DMS153 (cell line): ENCODE measurements at places on chromosomes 5 and 9.

GRCh38 chr5:66277981-66278380 is 133.9 kb downstream of the SREK1 start:
- no peak for DNase-seq

DNA sequence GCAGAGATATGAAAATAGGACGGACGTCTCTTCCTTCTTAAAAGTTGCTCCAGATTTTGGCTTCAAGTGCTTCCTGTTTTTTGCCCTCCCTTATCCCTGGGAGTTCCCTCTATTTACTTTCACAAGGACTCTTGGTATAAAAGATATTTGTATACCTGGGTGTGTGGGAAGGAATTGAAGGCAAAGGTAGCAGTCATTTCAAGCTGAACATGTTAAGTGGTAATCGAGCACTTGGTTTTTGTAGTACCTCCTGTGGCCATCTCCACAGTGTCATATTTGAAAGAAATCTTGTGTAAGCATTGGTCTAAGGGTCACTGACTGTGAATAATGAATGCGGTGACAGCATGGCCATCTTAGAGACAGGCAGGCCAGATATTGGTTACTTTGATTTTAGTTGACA is 593.6 kb downstream of the MTRR start:
- no peak for DNase-seq

DNA sequence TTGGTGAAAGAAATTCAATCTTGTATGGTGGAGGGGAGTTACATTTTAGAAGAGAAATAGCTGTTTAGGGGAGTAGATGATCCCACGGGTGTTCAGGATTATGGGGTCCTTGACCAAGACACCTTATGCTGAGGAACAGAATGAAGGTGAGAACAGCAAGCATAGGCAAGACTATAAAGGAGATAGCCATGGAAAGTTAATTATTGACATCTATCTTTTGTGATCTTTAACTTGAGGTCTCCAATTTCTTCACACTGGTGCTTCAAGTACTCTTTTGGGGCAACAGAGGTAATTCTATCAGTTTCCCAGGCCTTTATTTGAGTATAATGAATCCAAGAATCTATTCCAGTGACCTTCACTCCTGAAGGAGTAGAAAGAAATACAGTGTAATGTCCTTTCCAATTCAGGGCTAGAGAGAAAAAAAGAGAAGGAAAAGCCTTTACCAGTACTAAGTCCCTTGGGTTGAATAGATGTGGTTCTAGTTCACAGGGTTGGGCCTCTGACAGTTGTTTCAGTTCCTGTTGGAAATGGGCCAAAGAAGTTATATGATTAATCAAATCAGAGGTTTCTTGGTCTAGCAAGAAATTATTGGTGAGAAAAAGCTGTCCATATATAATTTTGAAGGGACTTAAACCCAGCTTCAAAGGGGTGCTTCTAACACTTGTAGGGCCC is 2104.1 kb upstream of the ACO1 start:
- no peak for DNase-seq

DNA sequence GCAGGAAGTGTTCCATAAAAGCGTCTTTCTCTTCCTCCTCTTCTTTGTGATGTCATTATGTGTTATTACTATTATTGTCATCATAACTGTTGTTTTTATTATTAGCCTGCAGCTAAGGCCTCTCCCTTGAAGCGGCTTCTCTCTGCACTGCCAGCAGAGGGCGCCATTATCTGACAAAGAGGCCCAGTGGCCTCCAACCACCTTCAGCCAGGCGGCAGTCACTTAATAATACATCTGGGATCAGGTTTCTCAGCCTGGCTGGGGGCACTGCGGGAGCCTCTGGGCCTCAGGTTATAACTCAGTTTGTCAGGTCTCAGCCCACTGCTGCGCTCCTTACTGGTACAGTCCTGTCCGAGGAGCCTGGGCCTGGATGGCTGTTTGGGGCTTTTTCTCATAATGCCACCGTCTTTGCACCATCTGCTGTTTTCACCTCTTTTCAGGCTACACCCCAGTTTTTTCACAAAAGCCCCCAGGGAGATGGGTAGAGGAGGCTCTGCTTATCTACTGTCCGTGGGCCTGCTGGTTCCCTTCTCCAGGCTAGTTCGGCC is 281.9 kb downstream of the NSG2 start:
- peak; percentile 19 for DNase-seq

GRCh38 chr5:2212481-2212880 is 329.8 kb upstream of the IRX4 start:
- no peak for DNase-seq

DNA sequence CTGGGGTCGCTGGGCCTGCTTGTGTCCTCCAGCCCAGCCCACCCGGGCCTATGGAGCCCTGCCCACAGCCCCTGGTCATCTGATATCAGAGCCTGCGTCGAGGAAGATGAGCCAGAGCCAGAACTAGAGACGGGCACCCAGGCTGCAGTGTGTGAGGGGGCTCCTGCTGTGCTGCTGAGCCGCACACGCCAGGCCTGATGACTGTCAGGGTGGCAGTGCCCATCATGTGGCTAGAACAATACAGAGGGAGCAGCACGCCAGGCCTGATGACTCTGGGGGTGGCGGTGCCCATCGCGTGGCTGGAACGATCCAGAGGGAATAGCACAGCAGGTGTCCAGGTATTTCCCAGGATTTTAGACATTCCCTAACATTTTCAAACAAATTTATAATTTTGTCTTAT is 9.2 kb upstream of the LRRC14B start:
- no peak for DNase-seq

DNA sequence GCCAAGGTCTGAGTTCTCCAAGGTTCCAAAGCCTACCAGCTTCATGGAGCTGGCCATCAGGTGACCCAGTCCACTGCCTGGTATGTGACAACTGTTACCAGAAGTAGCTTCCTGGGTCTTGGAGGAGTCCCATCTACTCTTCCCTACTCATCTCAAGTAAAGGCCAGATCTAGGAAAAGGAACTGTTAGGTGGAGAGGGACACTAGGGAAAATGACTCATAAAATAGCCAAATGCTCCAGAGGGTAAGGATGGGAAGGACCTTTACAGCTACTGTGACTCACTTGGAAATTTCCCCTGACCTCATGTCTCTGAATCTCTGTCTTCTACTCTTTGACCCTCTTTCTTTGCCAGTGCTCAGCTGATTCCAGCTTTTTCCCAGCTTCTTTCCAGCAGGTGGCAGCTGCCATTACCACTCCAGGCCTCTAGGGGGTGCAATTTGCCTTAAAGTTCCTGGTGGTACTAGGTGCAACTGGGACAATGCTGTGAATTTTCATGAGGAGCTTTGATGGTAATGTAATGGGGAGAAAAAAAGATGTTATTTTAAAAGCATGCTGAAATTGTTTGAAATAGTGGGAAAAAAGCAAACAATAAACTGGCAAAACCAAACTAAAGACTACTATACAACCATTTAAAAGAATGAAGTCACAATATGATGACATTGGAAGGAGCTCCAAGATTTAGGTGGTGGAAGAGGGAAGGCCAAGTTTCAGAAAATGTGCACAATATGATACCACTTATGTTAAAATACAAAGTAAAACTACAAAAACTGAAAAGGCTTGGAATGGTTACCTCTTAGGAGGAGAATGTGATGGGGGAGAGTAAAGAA is 27.1 kb upstream of the MYORG start:
- peak; percentile 33 for DNase-seq

DNA sequence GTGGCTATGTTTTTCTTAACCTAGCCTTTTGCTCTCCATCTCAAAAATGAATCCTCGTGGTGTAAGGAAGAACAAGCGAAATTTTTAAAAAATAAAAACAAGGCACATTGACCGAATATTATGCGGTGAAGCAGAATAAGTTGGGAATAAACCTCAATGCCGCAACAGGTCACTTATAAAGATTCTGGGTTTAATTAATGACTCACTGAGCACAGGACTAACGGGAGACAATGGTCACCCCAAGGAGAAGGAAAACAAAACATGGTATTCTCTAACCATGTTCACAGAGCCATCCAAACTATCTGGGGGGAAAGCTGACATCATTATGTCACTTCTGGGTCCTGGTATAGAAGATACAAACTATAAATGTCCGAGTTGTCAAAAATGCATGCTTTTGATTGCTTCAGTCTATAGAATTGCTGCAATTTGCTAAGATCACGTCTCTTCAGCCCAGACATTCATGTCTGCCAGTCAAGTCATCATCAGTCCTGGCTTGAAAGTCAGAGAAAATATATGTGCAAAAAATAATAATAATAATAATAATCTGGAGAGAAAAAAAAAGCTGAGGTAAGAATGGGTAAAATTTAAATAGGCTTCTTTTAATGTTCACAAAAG is 280.6 kb downstream of the NR2F1-AS1 start:
- no peak for DNase-seq
